ENCODE measurements at places on chromosomes 7 and 10.

DNA sequence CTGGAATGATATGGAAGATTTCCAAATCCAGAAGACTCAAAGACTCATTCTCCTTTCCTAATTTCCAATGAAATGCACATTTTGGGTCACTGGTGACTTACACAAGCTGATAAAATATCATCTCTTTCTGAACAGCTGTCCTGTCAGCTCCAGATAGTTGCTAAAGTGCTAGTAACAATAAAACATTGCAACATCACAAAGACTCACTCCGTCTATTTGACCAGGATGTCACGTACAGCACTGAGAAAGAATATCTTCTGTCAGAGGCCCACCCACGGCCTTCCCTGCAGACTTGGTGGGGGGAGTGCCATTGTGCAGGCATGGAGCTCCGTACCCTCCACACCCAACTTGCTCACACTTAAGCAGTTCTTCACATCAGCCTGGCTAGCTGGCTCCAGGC lies 78.9 kb upstream of the EGR2 start:
- no peak for DNase-seq

DNA sequence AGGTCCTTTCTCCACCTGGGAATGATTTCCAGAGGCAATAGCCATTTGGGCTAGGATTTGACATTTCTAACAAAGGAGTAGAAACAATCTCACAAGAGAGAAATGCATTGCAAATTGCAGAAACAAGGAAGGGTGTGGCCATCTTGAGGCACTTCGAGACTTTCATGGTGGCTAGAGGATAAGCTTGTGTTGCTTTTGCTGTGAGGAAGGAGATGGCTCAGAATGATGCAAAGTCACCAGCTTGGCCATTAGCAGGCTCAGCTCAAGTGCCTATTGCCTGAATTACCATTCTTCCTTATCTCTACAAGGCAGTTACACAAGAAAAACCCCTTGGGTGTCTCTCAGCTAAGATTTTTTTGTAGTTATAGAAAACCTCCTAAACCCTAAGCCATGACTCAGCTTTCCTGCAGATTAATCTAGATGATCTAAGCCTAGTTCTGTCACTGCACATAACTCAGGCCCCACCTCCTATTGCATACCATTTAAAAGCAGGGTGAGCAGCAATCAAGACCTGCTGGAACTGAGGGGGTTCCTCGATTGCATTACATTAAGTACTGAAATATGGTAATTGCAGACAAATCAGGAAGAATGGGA lies 683.1 kb downstream of the NRG3 start:
- no peak for DNase-seq

GRCh38 chr7:65840446-65840845 lies 32.4 kb upstream of the VKORC1L1 start:
- DNase-seq = peak; percentile 52

GRCh38 chr7:101838837-101839483 lies 21.5 kb downstream of the CUX1 start:
- DNase-seq = no peak

DNA sequence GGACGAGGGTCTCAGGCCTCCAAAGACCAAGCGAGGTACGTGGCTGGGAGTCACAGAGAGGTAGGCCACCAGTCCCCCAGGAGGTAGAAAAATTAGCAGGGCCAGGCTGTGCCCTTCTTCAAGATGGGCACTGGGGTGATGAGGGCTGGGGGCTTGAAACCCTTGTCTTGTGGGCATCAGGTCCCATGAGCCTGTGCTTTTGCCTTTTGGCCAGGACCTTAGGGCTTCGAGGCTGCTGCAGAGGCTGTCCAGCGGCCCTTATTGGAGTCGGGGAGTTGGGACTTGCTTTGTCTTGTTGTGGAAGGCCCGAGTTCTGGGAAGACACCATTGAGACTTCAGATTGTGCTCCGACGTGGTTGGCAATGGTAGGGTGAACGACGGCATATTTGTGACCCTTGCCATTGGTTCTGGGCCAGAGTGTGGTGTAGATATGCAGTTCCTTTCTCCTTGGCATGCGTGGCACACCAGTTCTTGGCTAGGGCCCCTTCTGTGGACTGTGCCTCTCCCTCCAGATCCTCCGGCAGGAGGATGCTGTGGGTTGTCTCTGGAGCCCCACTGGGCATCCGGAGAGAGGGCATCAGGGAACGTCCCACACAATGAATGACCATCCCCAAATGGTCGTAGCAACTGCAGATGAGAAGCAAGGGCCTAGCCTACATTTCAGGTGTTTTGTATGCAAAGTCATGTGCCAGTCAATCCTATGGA lies 931 bp downstream of the SH2D4B start:
- no peak for DNase-seq

GRCh38 chr10:290026-290725 lies 154.9 kb downstream of the ZMYND11 start:
- DNase-seq = no peak

- DNase-seq = no peak
Measured at GRCh38 chr10:42548254-42548653, 90.1 kb downstream of the ZNF33B start.

GRCh38 chr10:117541909-117542705 lies 439 bp upstream of the EMX2 start:
- DNase-seq = peak; percentile 56

- peak; percentile 35 for DNase-seq
Measured at GRCh38 chr7:22726907-22727713, at the start of gene IL6. Gene IL6, plus strand, starts transcription at chr7:22727200. Its CDS starts 63 bp downstream, at chr7:22727263.

- DNase-seq = no peak
Measured at GRCh38 chr7:88111954-88112471, 107.8 kb downstream of the SRI start.

DNA sequence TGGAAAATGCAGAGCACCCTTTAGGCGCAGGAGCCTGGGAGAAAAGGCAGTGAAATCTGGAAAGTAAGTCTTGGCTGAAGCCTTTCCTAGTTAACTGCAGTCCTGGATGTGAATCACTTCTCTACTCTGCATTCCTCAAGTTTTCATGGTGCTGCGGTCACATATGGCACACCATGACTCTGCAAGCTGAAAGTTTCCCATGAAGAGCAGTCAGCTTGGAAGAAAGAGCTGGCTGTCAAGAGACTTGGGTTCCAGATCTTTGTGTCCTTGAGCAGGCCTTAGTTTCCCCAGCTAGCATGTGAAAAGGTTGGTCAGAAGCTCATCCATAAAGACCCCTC lies 548.3 kb downstream of the SORCS3 start:
- DNase-seq = no peak

DNA sequence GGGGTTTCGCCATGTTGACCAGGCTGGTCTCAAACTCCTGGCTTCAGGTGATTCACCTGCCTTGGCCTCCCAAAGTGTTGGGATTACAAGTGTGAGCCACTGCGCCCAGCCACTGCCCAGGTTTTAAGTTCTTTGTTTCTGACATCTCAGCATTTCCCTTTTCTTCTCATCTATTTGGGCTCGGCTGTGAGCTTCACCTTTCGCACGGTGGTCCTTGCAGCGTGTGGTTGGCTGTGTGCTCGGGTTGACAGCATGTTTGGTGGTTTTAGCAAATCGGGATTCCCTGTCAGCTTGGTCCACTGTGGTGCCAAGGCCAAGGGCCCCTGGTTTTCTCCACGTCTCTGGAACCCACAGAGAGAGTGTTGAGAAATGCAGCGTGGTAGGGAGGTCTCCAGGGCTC lies 138.8 kb downstream of the DNAJB6 start:
- no peak for DNase-seq

DNA sequence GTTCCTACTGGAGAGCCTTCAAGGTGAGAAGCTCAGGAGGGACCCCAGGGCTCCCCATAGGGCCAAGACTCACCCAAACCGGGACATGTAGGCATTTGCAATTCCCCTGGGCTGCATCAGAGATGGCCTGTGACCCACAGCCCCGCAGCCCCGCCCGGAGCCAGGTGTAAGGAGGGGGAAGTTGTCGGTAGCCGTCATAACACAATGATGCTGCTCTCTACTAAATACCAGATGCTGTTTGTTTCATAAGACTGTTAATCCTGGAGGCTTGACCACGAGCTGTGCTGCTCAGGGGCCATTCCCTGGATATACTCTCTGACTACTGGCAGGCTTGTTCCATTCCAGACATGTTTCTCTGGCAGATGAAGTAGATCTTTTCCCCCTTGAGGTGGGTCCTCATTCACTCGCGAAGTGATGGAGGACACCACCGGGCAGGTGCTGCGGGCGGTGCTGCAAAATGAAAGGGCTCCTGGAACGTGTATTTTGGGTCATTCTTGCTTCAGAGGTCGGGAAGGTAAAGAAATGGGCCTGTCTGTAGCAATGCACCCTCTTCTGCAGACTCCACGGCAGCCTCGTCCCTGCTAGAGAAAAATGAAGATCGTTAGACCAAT lies 61.1 kb downstream of the MKI67 start:
- no peak for DNase-seq
